NCI-H510A (cell line): ENCODE measurements at places on chromosomes 16 and 17.
A peak's percentile ranks its signal among the peaks of the same experiment; 100 is the strongest.

- no peak for DNase-seq
Measured at GRCh38 chr16:72428681-72429376, 256.9 kb upstream of the PMFBP1 start.

GRCh38 chr17:17748179-17748578, 66.9 kb downstream of the RAI1 start:
- no peak for DNase-seq

DNA sequence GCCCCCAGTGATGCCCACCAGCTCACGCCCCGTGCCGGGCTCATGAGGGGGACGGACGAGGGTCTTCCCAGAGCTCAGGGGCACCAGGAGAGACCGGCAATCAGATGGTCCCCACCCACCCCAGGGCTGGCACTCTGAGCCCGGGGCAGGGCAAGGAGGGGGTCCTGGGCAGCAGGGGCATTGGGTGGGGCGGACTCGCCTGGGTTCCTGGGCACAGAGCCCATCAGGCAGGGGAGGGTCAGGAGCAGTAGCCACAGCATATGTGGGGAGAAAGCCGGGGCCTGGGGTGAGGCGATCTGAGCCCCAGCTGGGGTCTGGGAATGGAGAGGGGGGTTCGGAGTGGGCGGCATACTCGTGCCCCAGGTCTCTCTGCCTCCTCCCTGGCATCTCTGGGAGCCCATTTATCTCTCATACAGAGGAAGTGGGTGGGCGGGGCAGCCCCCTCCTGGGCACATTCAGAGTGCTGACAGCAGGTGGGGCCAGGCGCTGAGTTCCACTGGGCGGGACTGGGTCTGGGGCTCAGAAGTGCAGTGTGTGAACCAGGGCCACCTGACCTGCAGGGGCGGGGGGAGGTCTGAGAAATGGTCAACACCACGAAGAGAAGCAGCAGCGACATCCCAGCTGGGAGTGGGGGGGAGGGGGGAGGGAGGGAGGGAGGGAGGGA, 20.5 kb upstream of the UBE2I start:
- DNase-seq: peak; percentile 50

DNA sequence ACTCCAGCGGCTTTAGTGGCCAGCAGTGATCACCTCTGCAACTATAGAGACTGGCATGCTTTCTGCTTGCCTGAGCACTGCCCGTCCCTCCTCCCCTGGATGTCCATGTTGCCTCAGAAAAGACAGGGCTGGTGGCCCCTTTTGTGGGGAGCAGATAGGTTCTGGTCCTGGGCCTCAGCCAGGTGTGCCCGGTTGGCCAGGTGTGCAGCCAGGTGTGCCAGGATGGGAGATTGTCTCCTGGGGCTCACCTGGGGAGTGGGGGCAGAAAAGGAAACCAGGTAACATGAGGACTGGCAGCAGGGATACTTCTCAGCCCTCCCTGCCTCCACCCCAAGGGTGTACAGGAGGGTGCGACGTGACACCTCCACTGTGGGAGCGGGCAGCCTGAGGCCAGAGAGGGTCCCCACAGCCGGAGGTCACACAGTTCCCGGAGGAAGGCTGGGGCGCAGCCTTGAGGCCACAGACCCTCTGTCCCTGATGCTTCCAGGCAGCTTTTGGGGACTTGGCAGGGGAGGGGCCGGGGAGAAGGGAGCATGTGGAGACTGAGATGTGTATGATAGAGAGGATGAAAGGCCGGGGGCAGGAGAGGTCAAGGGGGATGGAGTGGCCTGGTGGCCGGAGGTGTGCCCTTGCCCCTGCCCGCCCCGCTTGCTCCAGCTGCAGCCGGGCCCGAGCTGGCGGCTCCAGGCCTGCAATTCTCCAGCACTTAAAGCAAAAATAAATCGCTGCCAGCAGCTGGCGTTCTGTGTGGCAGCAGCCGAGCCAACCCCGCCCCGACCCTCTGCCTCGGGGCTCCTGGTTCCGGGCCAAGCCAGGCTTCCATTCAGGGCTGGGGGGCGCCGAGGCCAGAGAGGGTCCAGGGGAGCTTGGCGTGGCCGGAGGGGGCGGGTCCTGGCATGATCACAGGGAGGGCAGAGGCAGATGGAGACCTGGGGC, 6.7 kb downstream of the KCNJ12 start:
- no peak for DNase-seq

GRCh38 chr16:15652293-15653001, 2.4 kb downstream of the NDE1 start:
- DNase-seq: no peak

GRCh38 chr16:89708481-89708931, 7.0 kb upstream of the SPATA2L start:
- DNase-seq: no peak

DNA sequence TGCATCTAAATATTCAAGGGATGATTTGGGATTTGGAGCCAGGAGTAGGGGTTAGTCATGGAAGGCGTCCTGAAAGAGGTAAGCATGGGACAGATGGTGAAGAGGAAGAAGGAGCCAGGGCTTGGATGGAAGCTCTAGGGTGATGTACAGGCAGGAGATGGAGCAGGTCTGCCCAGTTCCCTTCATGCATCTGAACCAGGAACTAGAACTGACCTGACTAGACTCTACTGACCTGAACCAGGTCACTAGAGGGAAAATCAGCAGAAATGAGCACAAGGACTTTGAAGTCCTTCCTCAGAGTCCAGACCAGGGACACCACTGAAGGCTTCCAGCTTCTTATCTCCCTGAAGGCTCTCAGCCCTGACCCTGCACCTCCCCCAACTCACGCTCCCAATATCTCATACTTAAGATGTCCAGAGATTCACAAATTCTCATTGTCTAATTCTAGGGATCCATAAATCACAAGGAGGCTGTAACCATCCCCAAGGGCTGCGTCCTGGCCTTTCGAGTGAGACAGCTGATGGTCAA, 8.3 kb downstream of the GSDMA start:
- DNase-seq: no peak

DNA sequence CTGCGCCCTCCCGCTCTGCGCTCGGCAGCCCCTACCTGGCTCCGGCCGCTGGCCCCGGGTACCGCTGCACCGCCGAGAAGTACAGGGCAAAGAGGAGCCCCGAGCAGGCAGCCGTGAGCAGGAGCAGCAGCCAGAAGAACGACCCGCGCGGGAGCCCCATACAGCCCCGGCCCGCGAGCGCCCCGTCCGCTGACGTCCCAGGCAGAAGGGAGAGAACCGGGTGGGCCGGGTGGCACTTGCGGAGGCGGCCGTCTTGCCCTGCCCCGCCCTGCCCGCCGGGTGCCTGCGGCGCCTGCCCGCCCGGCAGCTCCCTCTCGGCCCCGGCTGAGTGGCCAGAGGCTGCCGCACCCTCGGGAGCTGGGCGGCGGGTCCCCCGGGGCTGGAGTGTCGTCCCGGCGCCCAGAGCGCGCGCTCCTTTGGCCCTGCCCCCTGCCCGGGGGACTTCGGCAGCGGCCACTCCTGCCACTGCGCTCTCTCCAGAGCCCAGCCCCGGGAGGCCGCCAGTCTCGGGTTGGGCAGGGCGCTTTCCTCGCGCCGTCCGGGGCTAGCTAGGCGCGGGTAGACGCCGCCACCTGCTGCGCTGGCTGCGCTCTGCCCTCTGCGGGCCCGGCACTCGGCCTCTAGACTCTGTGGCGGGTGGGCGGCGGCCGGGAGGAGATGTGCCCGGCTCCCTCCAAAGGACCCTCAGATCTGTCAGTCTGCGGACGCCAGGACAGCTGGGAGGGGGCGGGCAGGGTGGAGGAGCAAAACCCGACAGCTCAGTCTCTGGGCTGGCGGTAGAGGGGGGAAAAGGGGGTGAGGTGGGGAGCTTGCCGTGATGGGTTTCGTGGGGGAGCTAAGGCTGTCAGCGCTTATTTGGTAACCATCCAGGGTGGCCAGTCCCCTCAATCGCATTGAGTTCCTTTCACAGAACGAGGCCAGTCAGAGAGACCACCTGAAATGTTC, at the start of gene ST6GALNAC2:
TSS of gene ST6GALNAC2 (minus strand) at position 212 of the 945 bp plus-strand sequence. CDS start at position 160, 52 bp downstream.
- DNase-seq: peak; percentile 63

DNA sequence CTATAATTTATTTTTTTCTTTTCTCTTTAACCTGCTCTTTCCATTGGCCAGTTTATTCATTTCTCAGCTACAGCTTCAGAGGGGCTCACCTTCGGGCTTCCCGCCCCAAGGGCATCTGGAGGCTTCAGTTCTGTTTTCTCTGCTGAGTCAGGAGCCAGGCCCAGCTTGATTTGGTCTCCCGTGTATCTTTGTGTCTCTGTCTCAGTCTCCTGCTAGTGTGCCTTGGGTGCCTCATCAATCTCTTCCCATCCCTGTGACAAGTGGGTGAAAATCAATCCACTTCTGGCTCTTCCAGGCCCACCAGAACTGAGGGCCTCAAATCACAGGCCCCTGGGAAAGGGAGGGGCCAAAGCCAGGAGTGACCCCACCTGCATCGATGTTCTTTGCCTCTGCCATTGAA, 72.1 kb downstream of the CCDC182 start:
- no peak for DNase-seq

DNA sequence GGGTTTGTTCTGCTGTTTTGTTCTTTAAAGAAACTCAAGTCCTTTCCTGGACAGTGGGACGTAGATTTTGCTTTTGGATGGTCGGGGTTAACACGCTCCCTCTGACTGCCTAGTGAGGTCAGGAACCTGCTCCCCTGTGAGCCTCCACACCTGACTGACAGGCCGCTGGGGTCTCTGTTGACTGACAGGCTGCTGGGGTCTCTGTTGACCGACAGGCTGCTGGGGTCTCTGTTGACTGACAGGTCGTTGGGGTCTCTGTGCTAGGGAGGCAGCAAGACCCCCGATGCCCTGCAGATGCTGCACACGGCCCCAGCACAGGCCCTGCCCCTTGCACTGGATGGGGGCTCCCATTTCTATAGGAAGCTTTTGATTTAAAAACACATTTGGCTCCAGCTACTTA, 33.5 kb downstream of the LMF1 start:
- no peak for DNase-seq

- no peak for DNase-seq
Measured at GRCh38 chr16:79634298-79634697, 33.8 kb upstream of the MAF start.

GRCh38 chr17:60158751-60159478, 9.1 kb downstream of the CA4 start:
- no peak for DNase-seq

DNA sequence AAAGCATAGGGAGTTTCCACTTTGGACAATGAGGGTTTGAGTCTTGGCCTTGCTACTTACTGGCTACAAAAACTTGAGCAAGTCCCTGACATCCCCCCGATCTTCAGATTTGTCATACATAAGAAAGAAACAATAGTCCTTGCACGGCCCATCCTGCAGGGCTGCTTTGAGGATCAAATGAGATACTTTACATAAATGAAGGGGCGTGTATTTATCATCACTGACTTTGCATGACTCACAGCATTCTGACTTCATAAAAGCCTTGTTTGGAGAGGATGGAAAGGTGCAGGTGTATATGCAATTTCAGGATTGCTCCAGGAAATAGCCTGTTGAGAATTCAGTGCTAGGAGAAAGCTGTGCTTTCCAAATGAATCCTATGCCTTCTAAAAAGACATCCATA, 465.0 kb upstream of the MAF start:
- DNase-seq: no peak

DNA sequence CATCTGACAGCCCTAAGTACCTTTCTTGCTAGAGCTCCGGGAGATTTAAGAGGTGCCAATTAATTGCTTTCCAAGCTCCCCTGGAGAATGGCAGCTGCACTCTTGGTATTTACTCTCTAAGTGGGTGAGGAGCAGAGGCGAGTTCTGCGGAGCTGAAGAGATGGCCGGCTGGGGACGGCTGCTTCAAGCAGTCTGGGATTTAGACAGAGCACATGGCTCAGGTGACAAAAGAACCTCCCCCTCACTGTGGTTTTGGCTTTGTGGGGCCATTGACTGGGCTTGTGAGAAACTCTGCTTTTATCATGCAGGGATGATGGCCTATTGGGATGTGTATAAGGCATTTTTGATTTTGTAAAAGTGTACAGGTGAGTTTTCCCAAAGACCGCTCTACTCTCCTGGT, 239.3 kb upstream of the EEF2KMT start:
- DNase-seq: no peak

DNA sequence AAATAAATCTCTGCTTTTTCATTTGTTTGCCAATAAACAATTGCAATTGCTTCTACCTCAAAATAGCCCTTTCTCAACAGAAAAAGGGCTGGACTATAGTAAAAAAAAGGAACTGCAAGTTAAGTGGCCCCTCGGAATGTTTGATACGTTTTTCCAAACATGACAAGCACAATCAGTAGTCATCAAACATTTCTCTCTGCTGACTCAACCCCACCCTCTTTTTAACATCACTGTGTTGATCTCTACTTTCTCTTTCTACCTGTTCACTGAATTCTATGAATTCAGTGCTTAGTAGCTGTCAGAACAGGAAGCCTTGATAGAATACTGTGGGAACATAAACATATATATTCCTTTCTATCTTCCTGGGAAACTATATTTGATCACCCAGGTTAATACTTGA, 116.5 kb upstream of the AXIN2 start:
- DNase-seq: no peak

- no peak for DNase-seq
Measured at GRCh38 chr17:67863624-67864247, 38.4 kb downstream of the BPTF start.

DNA sequence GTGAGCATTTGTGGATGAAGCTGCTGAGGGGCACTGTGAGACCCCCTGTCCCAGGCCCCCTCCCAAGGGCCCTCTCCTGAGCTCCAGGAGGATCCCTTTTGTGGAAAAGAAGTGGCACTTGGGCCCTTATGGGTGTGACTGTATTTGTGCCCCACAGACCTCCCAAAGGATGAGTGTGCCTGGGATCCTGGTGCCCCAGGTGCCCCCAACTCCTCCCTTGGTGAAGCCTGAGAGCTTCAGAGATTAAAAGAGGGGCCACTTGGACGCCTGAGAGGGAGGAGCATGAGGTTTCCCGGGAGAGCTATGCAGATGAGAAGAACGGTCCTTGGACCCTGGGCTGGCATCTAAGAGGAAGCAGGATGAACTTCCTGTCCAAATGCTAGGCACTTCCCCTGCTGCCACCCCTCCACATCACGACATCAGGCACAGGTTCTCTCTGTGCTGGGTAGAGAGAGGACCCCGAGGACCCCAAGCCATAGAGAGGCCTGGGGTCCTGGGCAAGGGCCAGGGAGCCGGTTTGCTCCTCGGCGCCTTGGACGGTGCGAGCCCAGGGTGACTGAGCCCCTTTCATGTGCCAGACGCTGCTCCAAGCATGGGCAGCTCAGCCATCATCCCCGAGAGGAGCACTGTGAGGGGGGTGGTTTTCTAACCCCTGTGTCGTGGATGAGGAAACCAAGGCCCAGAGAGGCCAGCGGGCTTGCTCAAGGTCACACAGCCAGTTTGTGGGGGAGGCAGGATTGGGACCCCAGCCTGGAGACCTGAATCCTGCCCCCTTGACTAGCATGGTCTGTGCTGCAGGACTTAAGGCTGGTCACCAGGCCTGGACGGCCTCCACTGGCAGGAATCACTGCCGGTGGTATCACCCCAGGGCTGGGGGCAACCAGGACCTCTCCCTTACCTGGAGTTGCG, 5.6 kb upstream of the ADAM11 start:
- no peak for DNase-seq

DNA sequence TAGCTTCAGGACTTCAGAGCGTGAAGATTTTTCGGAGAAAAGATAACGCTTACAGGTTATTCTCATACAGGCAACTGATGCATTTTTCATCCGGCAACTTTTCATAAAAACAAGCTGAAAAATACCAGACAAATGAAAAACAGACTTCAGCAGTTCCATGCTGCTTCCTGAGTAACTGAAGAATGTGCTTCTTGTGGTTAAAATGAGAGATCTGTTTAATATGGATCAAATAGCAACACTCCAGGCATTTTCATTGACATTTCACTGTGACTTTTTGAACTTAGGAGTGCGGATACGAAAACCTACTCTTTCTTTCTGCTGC, 705 bp upstream of the PITPNC1 start:
- no peak for DNase-seq

GRCh38 chr17:64110379-64111152, 19.4 kb downstream of the ERN1 start:
- DNase-seq: no peak
